ENCODE measurements at places on chromosomes 2 and 18. TPM values are rescaled to one million over a fixed set of nuclear protein-coding genes. Genes with fewer than 3 reads are reported as not detected.

PPP1R1C gene
- total RNA-seq: 5.8 TPM

DES gene
- 37.0 TPM for total RNA-seq

GRCh38 chr18:80188643-80189530 is 58.4 kb downstream of the PARD6G start:
- no peaks in the 10 kb centered on the region for H3K4me1 ChIP-seq
- no peak for DNase-seq
- no peaks in the 10 kb centered on the region for H3K27me3 ChIP-seq
- peaks cover 4% of the 10 kb centered on the region for H3K36me3 ChIP-seq
- no peak overlapping the region for H3K27ac ChIP-seq

DNA sequence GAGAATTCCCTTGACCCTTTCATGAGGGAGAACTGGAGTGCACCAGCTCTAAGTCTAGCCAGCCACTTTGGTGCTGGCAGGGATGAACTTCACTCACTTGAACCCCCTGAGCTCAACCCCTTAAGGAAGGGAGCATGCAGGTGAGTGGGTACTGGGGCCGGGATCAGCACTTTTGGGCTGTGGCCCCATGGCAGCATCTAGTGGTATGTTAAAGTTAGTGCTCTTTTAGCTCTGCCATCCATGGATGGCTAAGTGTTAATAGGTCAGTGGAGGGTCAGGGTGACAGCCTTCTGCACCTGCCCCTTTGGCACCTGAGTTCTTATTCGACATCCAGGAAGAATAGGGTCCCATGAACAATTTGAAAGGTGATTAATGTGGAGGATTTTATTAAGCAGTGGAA is 689.0 kb upstream of the FSHR start:
- H3K27me3 ChIP-seq: no peaks in the 10 kb centered on the region
- peaks cover 28% of the 10 kb centered on the region for H3K4me1 ChIP-seq
- no peak overlapping the region for H3K27ac ChIP-seq

All from mesothelial cell of epicardium (in vitro differentiated cells).